ENCODE measurements at places on chromosomes 16 and 17.

GRCh38 chr16:85302848-85303353 is 190.6 kb upstream of the CIBAR2 start:
- DNase-seq: no peak

DNA sequence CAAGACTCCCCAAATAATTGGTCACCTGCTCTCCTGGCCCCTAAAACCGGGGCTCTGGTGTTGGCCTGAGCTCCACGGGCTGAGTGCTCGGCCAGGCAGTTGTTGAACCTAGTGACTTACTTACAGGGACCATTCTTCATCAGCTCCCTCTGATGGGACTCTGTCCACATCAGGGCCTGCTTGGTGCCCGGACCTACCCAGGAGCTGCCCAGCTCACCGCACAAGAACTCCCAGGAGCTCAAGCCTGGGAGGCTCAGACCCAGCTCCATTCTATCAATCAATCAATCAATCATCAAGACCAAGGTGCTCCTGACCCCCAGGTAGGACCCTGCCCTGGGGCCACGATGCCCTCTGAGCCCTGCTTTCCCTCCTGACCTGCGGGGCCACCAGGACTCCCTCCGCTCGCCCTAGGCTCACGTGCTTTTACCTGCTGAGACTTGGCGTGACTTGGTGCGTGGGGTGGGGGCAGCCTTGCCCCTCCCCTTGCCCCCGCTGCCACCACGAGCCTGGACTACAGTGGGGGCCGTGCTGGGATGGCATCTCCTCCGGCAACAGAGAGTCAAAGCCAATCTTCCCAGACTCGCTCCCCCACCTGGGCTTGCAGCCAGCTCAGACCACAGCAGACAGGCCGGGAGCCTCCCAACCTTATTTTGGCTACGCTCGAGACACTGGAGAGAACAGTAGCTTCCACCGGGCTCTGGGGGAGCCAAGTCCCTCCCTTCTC is 15.7 kb downstream of the IL34 start:
- DNase-seq: no peak

GRCh38 chr17:9339958-9340357 is 235.7 kb downstream of the STX8 start:
- DNase-seq: no peak

DNA sequence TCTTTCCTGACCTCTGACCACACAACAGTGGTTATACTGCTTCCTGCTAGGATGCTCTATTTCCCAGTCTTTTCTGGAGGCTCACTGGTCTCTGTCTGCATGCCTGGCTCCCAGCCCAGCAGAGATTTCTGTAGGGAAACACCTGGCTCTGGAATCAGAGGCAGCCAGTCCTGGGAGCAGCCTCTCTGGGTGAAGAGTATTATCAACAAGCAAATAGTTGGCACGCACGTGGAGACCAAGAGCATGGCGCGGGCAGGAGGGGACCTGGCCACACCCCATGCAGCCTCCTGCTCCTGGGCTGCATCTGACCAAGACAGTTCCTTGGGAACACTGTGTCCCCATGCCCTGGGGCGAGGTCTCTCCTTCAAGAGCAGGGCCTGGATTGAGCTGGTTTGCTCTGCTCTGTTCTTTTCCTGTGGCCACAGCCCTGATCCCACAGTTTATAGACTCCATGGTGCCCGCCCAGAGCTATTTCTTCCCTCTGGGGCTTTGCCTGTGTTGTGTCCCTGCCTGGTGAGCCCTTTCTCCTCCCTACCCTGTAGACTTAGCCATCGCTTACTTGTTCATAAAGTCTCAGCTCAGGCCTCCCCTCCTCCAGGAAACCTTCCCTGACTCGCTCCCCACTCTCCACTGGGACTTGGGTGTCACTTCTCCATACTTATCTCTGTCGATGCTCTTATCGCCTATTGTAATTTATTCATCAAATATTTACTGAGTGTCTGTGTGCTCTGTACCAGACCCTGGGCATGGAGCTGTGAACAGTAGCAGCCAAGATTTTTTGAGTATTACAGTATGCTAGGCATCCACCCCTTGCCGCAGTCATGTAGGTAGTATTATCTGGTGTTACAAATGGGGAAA is 60.6 kb downstream of the SCNN1B start:
- no peak for DNase-seq

GRCh38 chr17:7018331-7018964 is 4.4 kb upstream of the BCL6B start:
- peak; percentile 66 for DNase-seq

GRCh38 chr16:79407461-79408135 is 192.9 kb downstream of the MAF start:
- DNase-seq: no peak

GRCh38 chr17:33013596-33014375 is 22.1 kb downstream of the SPACA3 start:
- DNase-seq: no peak

- DNase-seq: no peak
These were observed 298.3 kb upstream of the ERCC4 start for GRCh38 chr16:13621639-13622038.

- no peak for DNase-seq
These were observed 20.6 kb downstream of the RTN4RL1 start for GRCh38 chr17:2004435-2004952.

DNA sequence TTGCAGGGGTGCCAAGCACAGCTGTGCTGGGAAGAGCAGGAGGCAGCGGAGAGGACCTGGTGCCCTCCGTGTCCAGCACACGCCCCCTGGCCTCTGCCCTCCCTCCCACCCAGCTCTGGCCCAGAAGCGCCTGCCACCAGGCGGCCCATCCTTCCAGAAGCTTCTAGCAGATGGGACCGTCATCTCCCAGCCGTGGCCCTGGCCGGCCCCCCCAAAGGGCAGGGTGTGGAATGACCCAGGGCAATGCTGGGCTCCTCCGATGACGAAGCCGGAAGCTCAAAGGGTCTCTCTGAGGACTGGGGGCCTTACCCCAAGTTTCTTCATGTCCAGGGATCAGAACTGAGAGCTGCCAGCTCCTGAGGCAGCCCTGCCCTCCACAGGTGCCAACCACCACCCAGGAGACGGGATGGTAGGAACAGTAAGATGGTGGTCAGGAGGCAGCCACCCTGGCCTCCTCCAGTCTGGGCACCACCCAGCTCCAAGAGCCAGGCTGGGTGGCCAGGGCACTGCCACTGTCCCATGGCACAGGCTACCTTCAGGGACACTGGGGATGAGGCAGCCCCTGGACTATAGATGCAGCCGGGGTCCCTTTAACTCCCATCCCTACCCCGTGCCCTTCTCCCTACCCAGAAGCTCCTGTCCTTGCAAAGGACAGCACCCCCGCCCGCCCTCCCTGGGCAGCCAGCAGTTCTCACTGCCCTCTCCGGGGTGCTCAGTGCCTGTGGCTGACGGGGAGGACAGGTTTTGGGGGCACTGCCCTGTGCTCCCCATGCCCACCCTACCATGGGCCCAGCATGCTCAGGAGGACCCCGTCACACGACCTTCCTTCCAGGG is 6.5 kb upstream of the CDH15 start:
- no peak for DNase-seq

DNA sequence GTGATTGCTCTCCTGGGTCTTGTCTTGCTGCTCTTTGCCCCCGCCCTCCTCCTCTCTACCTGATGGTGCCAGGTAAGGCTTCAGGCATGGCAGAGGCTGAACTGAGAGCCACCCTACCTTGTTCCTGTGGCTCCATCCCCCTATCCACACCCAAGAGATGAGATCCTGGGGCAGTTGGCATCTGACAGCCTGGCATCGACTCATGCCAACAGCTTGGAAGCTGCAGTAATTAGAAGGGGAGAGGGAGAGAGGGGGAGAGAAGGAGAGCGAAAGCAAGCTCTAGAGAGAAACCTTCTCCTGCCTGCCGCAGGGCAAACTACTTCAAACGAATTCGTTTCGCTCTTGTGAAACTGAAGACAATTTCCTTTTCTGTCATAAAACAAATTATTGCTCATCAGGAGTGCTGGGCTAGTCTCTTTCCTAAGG is 13.8 kb upstream of the SP6 start:
- DNase-seq: no peak

DNA sequence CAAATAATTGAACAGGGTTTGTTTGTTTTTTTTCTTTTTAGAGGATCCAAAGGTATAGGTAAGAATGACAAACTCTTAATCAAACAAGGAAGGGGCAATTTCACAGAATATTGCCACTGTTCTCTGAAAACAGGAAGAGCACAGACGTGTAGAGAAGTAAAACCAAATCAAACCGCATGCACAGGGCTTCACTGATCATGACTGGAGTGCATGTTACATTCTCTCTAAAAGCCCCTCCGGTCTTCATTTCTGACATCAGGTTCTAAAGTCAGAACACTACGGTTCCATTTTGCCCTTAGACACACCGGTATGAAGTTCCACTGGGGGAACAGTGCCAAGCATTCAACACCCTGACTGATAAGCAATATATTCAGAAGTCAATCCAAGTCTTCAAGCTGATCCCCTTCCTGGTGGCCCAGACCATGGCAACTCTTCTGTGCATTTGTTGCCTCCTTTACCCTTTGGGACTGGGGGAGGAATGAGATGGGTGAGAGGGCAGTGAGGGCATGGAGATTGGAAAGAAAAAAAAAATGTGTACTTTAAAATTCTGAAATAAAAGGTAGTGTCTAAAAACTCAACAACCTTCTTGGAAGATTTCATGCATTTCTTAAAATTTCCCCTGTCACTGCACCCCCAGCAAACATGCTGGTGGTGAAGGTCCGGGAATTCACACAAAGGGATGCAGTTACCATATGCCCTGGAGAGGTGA is 1.4 kb downstream of the MMD start:
- DNase-seq: peak; percentile 30

DNA sequence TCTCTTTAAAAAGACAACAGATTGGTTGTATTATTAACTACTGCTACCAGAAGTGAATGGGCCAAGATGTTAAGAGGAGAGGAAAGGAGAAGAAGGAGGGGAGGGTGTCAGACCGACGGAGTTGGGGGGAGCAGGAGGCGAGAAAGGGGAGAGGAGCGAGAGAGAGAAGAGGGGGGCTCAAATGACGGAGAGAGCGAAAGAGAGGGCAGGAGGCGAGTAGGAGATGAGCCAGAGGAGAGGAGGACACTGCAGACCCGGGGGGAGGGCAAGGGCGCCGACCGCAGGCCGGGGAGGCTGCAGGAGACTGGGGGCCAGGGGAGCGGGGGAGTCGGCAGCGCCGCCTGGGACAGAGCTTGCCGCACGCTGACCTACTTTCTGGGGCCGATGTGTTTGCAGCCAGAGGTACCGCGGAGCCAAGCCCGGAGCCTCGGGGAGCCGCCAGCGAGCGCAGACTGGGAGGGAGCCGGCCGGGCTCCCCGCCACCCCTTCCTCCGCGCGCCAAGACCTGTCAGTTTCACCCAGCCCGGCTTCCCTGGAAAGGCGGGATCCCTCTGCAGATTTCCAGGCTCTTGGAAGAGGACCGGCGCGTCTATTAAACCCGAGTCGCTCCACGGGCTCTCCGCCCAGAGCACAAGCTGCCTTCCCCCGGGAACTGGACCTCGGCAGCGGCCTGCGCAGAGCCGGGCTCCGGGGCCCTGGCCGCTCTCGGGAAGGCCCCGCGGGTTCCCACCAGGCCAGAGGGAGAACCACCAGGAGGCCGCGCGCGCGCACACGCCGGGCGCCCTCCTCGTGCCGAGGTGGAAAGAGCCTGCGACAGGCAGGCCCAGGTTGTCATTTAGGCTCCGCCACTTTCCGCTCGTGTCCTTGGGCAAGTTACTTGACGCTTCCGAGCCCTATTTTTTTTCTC is 74.6 kb downstream of the CMC2 start:
- DNase-seq: peak; percentile 82

GRCh38 chr16:30533146-30533522 is 1.5 kb downstream of the ZNF747 start:
- DNase-seq: no peak

DNA sequence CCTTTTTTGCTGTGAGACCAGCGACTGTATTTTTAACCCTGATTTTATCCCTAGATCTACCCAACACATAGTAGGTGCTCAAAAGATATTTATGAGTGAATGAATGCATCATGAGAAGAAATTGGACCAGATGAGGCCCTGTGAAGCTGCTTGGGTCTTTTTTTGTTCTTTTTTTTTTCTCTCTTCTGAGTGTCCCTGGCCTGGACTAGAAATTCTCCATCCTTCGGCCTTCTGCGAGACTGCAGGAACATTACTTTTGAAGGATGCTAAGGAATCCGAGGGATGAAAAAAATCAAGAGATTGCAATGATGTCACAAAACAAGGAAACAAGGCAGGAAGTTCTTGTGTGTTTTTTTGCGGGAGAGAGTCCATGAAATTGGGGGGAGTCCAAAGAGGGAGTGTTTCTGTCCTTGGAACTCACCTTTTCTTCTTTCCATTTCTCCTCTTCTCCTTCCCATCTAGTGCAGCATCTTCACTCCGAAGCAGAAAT is 560 bp upstream of the RUSF1 start:
- no peak for DNase-seq

DNA sequence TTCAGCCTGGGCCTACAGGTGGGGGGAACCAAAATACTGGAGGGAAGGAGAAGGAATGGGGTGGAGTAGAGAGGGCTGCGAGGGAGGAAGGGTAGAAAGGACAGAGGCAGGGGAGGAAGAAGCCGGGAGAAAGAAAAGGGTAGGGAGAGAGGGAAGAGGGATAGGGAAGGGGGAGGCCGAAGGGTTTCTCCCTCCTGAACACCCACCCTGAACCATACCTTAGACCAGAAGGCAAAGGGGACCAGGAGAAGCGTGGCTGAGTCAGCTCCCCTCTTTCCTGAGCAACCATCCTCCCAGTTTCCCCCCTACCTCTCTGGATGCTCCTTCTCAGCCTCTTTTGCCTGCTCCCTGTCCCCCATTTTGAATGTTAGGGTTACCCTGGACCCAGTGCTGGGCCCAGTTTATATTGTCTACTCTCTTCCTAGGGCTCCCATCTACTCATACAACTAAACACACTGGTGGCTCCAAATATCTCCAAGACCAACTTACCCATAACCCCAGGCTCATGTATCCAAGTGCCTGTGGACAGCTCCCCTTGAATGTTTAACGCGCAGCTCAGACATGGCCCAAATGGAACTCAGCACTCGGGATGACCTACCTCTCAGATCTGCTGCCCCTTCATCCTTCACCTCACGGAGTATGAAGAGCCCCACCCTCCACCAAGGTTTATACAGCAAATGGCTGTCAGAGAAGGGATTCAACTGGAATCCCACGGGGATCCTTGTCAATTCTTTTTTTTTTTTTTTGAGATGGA is 7.8 kb downstream of the TSPOAP1 start:
- no peak for DNase-seq

DNA sequence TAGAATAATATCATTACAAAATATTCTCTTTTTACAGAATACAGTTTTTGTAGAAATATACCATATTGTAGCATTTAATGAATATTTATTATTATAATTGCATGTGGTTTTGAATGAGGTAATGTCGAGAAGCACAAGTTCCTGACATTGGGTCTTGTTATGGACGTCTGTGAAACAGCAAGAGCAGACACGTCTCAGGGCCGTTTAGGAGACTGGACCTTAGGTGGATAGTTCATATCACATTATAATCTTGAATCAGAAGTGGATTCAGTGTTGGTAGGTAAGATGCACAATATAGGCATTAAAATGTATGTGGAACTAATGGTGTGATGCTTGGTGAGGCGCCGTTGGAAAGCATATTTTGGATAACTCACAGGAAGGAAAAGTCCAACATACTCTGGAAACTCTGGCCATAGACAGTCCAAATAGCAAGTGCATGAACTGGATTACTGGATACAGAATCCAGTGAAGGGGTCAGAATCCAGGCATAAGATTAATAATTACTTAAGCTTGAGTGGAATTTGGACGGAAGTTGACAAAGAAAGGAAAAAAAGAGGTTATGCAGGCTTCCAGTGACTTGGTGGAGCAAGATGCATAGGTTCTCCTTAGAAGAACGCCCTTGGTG is 17.2 kb downstream of the ABCA8 start:
- DNase-seq: no peak
